Activated naive CD8-positive, alpha-beta T cell treated with anti-CD3 and anti-CD28 coated beads for 36 hours (primary cell): ENCODE measurements at places on chromosomes 11 and 22. TPM values are rescaled to one million over a fixed set of nuclear protein-coding genes. Genes with fewer than 3 reads are reported as not detected.

DNA sequence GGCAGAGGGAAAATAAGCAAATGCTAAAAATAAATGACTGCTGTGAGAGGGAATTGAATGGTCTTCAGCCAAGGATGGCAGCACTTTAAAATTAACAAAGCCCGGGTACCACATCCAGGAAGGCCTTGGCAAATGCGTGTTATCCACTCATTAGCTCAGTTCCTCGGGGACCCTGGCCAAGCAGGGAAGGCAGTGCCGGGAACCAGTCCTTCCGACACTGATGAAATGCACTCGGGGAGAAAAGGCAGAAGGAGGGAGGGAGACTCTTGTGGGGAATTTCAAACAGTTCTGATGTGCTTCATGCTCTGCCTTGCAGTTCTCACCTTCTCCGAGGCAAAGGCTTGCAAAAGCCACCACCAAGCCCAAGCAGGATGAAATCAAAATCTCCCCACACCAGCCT, 38.3 kb downstream of the CLPB start:
- H3K27ac ChIP-seq, result no peak overlapping the region
- H3K4me3 ChIP-seq, result no peak overlapping the region
- H3K36me3 ChIP-seq, result peaks cover 6% of the 10 kb centered on the region

GRCh38 chr11:12241971-12242672, 131.7 kb downstream of the MICAL2 start:
- DNase-seq, result peak; percentile 38
- H3K27me3 ChIP-seq, result no peaks in the 10 kb centered on the region
- peaks cover 23% of the 10 kb centered on the region for H3K4me1 ChIP-seq
- H3K4me3 ChIP-seq, result peak overlapping the region; percentile 49

- no peak for DNase-seq
- peaks cover 17% of the 10 kb centered on the region for H3K4me1 ChIP-seq
- no peaks in the 10 kb centered on the region for H3K27me3 ChIP-seq
- no peaks in the 10 kb centered on the region for H3K36me3 ChIP-seq
- H3K27ac ChIP-seq, result no peak overlapping the region
Measured at GRCh38 chr22:22847241-22847640, 40.4 kb upstream of the IGLL5 start.

GRCh38 chr22:43308060-43308830, 34.9 kb downstream of the SCUBE1 start:
- no peak overlapping the region for H3K4me3 ChIP-seq

GRCh38 chr11:75031224-75031753, 42.6 kb downstream of the NEU3 start:
- no peak for DNase-seq
- peaks cover 3% of the 10 kb centered on the region for H3K4me1 ChIP-seq
- no peaks in the 10 kb centered on the region for H3K27me3 ChIP-seq
- no peaks in the 10 kb centered on the region for H3K36me3 ChIP-seq
- no peak overlapping the region for H3K27ac ChIP-seq

GRCh38 chr11:7445564-7445963, 39.7 kb upstream of the OLFML1 start:
- no peak overlapping the region for H3K27ac ChIP-seq
- no peaks in the 10 kb centered on the region for H3K4me1 ChIP-seq
- no peaks in the 10 kb centered on the region for H3K27me3 ChIP-seq
- DNase-seq, result no peak

- DNase-seq, result no peak
- no peak overlapping the region for H3K27ac ChIP-seq
- peaks cover 9% of the 10 kb centered on the region for H3K36me3 ChIP-seq
- peaks cover 37% of the 10 kb centered on the region for H3K4me1 ChIP-seq
- no peak overlapping the region for H3K4me3 ChIP-seq
Measured at GRCh38 chr11:66168289-66168688, 98.2 kb downstream of the PACS1 start.

- H3K27me3 ChIP-seq, result peaks cover 22% of the 10 kb centered on the region
- H3K4me1 ChIP-seq, result peaks cover 2% of the 10 kb centered on the region
- no peak overlapping the region for H3K27ac ChIP-seq
Measured at GRCh38 chr11:27188696-27189095, 148.1 kb downstream of the BBOX1 start.

GRCh38 chr22:19876314-19876940, 21.8 kb upstream of the GNB1L start:
- DNase-seq, result no peak
- no peak overlapping the region for H3K27ac ChIP-seq
- no peaks in the 10 kb centered on the region for H3K36me3 ChIP-seq

DNA sequence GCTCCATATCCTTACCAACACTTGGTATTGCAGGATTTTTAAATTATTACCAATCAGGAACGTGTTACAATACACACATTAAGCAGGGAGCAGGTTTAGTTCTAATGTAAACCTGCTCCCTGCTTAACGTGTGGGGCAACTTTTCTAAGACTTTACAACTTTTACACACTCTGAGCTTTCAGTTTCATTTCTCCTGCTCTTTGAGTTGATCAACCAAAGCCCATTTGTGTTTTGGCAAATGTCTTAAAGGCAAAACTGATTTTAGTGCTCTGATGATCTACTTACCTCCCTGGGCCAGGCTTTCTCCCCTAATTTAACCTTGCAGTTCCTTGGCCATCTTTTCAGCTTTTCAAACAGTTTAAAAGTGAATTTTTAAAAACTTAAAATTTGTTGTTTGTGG, 70.9 kb downstream of the ZBTB44 start:
- peaks cover 9% of the 10 kb centered on the region for H3K36me3 ChIP-seq
- no peaks in the 10 kb centered on the region for H3K27me3 ChIP-seq
- no peak for DNase-seq
- no peak overlapping the region for H3K27ac ChIP-seq

- no peak for DNase-seq
- peaks cover 13% of the 10 kb centered on the region for H3K27me3 ChIP-seq
- no peak overlapping the region for H3K4me3 ChIP-seq
- peaks cover 1% of the 10 kb centered on the region for H3K4me1 ChIP-seq
Measured at GRCh38 chr11:126444072-126444471, 88.6 kb downstream of the ST3GAL4 start.

GRCh38 chr11:132683602-132684001, 848.7 kb downstream of the OPCML start:
- H3K36me3 ChIP-seq, result no peaks in the 10 kb centered on the region
- no peaks in the 10 kb centered on the region for H3K27me3 ChIP-seq
- DNase-seq, result no peak
- no peak overlapping the region for H3K4me3 ChIP-seq
- no peak overlapping the region for H3K27ac ChIP-seq

GRCh38 chr22:17824457-17824856, 50.2 kb upstream of the BID start:
- H3K4me3 ChIP-seq, result no peak overlapping the region
- DNase-seq, result no peak
- H3K4me1 ChIP-seq, result no peaks in the 10 kb centered on the region

DNA sequence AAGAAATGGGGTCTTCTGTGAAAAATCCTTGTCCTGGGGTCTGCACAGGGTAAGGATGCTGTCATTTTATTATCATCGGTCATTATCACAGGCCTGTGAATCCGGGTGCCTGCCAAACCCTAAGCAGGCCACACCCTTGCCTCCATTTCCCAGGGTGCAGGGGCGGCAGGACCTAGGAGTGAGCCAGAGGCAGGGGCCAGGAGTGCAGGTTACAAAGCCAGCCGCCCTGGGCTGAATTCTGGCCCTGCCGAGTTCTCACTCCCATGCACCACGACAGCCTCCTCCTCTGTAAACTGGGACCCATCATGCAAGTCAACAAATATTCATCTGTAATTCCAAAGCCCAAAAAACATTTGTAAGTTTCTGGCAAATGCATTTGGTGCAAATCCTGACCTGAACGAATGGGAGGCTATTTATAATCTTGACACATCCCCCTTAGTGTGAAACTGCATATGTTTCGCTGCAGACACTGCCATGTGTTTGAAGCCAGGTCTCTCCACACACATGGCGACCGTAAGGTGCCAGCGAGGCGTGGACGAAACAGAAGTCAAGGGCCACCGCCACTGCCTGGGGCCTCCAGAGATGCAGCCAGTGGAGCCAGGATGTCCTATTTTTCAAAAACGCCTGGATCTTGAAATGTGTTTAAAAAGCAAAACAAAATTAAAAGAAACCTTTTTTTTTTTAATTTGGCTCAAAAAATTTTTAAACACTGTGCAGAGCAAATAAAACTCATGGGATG, 6.7 kb downstream of the CD5 start:
- H3K27ac ChIP-seq, result peak overlapping the region; percentile 99
- peaks cover 84% of the 10 kb centered on the region for H3K4me1 ChIP-seq
- H3K4me3 ChIP-seq, result peak overlapping the region; percentile 26
- H3K36me3 ChIP-seq, result peaks cover 77% of the 10 kb centered on the region
- no peaks in the 10 kb centered on the region for H3K27me3 ChIP-seq

DNA sequence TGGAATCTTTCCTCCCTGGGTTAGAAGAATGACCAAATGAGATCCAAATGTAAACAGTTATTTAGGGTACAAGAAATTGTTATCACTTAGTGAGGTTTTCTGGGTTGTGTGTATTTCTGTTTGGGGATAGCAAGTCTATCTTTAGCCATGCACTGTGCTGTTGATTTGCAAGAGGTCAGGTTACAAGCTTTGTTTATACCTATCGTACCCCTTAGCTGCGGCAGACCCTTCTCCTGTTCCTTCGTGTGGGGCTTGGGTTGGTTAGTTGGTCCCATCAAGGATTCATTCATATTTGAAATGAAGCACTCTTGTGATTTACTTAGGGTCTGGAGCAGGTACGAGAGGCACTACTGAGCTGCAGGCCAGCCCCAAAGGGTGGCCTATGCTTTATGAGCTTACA, 72.6 kb downstream of the USP35 start:
- DNase-seq, result no peak
- no peak overlapping the region for H3K4me3 ChIP-seq

GRCh38 chr11:111531687-111532364, 8.7 kb upstream of the LAYN start:
- peak overlapping the region; percentile 38 for H3K4me3 ChIP-seq
- H3K4me1 ChIP-seq, result peaks cover 56% of the 10 kb centered on the region
- H3K27me3 ChIP-seq, result peaks cover 17% of the 10 kb centered on the region
- DNase-seq, result peak; percentile 80
- peaks cover 2% of the 10 kb centered on the region for H3K36me3 ChIP-seq

DNA sequence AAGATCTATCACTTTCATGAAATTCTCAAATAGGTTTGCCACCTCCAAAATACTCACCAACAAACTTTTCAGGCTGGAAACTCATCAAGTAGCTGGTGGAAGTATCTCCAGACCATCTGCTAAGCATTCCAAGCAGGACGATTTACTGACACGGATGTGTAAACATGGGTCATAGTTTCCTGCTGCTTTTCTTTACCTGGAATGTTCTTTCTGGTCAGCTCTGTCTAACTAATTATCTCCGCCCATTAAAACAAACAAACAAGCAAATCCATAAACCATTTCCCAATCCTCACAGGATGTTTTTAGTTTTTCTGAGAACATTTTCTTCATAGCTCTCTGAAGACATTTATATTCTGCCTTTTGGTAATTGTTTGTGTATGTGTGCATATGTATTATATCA, 397.0 kb downstream of the METTL15 start:
- DNase-seq, result no peak
- no peak overlapping the region for H3K27ac ChIP-seq
- no peaks in the 10 kb centered on the region for H3K4me1 ChIP-seq

DNA sequence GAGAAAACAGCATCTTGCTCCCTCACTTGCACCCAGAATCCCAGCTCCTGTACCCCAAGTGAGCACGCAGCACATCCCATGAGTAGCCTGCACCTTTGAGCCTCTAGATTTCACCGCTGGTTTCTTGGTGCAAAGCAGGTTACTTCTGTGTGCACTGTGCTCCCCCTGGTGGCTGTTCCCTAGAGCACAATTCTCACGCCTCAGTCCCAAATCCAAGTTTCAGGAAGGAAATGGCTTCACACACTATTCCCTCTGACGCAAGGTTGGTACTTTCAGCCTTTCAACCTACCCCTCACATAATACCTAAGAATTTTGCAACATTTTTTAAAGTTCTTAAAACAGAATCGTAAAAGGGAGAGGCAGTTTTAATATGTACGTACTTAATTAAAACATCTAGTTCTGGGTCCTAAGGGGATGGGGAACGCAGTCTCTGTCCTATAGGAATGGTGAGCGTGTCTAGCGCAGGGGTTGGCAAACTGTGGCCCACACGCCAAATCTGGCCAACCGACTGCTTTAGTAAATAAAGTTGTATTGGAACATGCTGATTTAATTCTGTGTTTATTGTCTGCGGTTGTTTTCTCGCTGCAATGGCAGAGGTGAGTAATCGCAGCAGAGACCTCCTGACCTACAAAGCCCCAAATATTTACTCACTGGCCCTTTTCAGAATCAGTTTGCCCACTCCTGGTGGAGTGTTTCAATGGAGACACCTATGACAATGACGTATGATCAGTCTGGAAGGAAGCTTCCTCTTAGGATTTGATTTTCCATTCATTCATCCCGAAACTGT, 27.5 kb downstream of the DHCR7 start:
- no peaks in the 10 kb centered on the region for H3K27me3 ChIP-seq
- peaks cover under 1% of the 10 kb centered on the region for H3K4me1 ChIP-seq
- no peak for DNase-seq
- no peaks in the 10 kb centered on the region for H3K36me3 ChIP-seq
- H3K4me3 ChIP-seq, result no peak overlapping the region
- H3K27ac ChIP-seq, result no peak overlapping the region

- H3K4me3 ChIP-seq, result no peak overlapping the region
- H3K4me1 ChIP-seq, result no peaks in the 10 kb centered on the region
- peaks cover 3% of the 10 kb centered on the region for H3K27me3 ChIP-seq
- H3K36me3 ChIP-seq, result no peaks in the 10 kb centered on the region
- no peak overlapping the region for H3K27ac ChIP-seq
Measured at GRCh38 chr11:11449327-11449726, 96.3 kb upstream of the CSNK2A3 start.

DNA sequence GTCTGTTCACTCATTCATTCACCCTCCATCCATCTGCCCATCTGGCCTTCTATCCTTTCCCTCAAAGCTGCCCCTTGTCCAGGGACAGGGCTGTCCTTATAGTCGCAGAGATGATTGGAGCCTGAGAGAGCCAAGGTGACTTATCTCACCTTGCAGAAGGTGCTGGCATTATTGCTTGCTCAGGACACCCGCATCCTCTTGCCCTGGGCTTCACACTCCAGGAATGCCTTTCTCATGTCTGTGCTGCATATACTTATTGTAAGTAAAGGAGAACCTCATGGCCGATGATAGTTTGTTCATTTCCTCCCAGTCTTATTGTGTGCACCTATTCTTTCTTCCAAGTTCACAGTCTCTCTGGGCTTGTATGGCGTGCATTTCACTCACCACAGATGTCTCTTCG, 49.1 kb upstream of the CCDC188 start:
- no peaks in the 10 kb centered on the region for H3K36me3 ChIP-seq
- H3K4me3 ChIP-seq, result no peak overlapping the region
- no peaks in the 10 kb centered on the region for H3K27me3 ChIP-seq
- no peaks in the 10 kb centered on the region for H3K4me1 ChIP-seq
- H3K27ac ChIP-seq, result no peak overlapping the region

GRCh38 chr22:42519525-42520401, at the start of gene RRP7A:
Gene RRP7A, minus strand, starts transcription at chr22:42519796. Its CDS starts 10 bp downstream, at chr22:42519786.
- H3K4me3 ChIP-seq, result peak within 1 kb of the TSS; percentile 98
- no peaks in the 10 kb centered on the region for H3K27me3 ChIP-seq
- peaks cover 8% of the 10 kb centered on the region for H3K4me1 ChIP-seq
- DNase-seq, result peak; percentile 90
- peaks cover 11% of the 10 kb centered on the region for H3K36me3 ChIP-seq
- H3K27ac ChIP-seq, result peak within 1 kb of the TSS; percentile 98

Gene DUSP8
- 2.1 TPM for total RNA-seq

Gene CARD18
- total RNA-seq, result not detected

Gene JAM3
- total RNA-seq, result 21.2 TPM

Gene OR52E8
- not detected for total RNA-seq

Gene HEPN1
- not detected for total RNA-seq

Gene OLFML1
- not detected for total RNA-seq
